ENCODE measurements at places on chromosomes 6 and 20.

DNA sequence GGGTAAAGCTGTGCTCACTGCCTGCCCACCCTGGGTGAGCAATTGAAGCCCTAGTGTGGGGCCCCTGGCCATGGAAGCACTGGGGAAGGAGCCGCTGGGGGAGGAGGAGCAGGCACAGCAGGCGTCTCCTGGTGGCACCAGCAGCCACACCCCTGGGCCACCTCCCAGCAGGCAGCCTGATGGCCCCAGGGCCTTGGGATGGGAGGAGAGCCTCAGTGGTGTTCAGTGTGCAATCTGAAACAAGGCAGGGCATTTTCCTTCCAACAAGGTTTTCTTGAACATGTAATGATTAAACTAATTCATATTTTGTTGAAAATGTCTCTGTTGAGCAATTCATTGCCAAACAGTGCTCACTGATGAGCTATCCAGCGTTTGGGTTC lies 151.0 kb downstream of the ZDHHC14 start:
- no peak for DNase-seq

GRCh38 chr20:23013429-23013828 lies 21.7 kb upstream of the SSTR4 start:
- no peak for DNase-seq

DNA sequence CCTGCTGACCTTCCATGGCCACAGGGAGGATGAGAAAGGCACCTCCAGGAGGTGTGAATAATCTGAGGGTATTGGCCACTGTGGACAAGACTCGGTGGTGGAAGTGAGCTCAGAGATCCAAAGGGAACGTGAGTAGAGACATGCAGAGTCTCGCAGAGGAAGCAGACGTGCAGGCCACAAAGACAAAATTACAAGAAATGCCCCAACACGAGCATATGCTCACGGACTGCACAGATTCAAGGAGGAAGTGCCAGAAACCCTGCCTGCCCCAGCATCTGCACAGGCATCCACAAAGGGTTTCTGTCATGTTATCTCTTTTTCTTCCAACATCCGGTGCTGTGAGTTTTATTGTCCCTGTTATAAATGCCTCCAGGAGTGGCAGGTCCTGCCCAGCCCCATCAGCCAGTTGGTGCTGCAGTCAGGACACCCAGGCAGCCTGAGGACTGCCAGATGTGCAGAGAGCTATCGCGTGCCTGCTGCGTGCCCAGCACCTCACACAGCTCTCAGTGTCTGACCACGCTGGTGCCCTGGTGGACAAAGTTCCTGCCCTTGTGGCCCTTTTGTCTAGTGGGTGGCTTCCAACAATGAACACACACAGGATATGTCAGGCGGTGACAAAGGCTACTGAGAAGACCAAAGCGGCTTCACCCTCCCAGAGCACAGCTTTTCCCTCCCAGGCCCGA lies 34.0 kb upstream of the FANCE start:
- no peak for DNase-seq

DNA sequence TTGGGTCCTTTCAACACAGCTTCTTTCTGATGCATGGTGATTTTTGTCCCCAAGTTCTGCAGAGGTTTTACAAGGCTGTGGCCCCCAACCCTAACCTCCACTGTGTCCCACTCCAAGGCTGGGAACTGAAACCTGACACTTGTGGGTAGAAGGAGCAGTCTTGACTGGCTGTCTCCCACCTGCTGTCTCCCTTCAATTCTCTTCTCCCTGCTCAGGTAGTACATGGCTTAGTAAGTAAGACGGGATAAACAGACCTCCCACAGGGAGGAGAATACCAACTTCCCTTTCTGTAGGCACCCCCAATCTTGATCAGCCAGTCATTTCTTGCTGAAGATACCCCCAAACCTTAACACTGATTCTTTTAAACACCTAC lies 25.0 kb downstream of the TGM6 start:
- no peak for DNase-seq

DNA sequence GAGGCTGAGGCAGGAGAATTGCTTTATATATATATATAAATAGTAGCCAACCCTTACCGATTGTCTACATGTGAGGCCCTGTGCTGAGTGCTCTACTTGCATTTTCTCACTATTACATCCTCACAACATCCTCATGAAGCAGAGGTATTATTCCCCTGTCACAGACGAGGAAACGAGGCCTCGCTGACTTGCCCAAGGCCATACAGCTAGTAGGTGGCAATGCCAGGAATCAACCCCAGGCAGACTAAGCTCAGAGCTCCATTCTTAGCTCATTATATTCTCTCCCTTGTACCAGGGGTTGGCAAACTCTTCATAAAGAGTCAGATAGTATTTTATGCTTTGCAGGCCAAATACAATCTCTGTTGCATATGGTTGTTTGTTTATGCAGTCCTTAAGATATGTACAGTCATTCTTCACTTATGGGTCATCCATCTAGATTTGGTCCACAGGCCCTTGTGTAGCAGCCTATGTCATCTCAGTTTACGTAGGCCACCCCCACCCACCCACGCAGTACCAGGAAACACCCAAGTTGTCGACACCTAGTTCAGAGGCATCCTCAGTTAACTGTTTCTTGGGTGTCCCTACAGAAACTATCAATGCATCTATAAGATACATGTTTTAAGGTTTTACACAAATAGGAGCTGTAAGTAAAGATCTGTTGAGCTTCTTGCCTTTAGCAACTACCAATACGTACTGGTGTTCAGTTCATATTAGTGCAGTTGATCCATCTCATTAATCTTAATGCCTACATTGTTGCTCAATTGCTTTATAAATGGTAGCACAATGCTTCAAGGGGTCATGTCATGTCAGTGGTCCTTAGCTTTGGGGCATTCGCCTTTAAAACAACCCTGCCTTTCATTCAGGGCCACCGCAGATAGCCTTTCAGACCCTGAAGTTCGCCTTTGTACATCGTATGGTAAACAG lies 3.0 kb downstream of the CASS4 start:
- DNase-seq, result no peak

DNA sequence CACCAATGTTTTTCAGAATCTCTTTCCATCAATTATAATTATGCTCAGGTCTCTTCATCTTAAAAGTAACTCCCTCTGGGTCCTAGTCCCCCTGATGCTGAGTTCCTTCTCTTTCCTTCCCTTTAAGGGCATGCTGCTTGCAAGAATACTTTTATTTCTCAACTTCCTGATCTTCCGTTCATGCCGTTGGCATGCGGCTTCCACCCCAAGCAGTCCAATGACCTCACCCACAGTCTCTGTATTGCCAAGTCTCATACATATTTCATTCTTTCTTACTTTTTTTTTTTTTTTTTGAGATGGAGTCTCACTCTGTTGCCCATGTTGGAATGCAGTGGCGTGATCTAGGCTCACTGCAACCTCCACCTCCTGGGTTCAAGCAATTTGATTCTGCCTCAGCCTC lies 83.5 kb downstream of the NDUFAF5 start:
- no peak for DNase-seq

DNA sequence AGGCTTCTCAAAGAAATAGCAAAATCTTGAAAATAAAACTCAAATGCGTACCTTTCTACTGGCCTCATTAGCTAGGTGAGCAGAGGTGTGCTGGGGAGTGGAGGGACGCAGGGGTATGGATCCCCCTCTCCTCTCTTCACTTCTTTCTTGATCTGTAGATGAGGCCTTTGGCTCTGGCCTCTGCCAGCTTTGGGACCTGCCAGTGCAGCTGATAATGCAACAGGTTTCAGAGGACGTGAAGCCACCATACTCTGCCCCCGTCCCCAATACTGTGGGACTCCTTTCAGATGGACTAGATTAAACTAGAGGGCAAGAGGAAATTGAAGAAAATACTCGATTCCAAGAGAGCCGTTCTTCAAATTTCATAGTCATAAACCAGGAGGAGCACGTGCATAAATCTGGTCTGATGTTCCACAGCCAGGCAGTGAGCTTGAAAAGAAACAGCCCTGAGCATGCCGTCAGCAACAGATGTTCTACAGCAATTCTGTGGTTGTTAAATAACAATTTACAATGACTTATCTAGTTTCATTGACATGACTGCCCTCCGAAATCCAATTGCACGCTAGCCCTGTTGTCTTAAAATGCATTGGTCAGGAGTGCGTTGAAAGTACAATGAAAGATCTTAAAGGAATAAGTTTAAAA lies 245.3 kb upstream of the FOXQ1 start:
- DNase-seq, result no peak

GRCh38 chr20:60794674-60795073 lies 457.4 kb upstream of the CDH4 start:
- DNase-seq, result no peak

DNA sequence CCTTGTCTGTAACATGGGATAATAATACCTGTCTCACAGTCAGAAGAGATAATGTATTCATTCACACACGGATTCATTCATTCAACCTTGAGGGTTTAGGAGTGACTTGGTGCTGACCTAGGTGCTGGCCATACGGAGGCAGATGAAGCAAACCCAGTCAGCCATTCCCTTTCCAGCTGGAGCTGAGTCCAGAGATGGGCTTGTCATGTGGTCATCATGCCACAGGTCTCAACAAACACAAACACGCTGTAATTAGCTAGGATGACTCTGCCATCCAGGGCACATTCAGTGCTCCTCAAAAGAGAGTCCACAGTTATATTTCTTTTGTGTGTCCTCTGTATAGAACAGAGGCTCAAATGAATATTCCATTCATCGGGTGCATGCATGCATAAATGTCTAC lies 19.5 kb upstream of the PRELID3B start:
- no peak for DNase-seq

- peak; percentile 2 for DNase-seq
Measured at GRCh38 chr6:57013521-57013926, 33.0 kb upstream of the KIAA1586 start.

GRCh38 chr6:132719736-132720448 lies 6.0 kb upstream of the VNN1 start:
- DNase-seq, result no peak

DNA sequence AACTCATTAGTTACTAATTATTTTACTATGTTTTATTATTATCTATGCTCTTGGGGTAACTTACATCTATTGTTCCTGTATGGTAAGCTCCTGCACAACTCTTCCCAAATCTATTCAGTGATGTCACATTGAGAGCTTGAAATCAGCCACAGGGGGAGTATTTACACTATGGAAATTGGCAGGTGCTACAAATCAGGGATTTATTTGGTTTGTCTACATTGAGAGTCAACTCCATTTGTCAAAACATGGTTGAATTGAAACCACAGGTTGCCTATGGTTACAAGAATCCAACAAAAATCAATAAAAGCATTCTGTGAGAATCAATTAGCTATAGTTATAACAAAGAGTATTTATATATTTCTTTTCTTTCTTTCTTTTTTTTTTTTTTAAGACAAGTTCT lies 3.9 kb upstream of the FITM2 start:
- no peak for DNase-seq

- no peak for DNase-seq
Measured at GRCh38 chr6:170092826-170093225, 198.1 kb downstream of the DLL1 start.

DNA sequence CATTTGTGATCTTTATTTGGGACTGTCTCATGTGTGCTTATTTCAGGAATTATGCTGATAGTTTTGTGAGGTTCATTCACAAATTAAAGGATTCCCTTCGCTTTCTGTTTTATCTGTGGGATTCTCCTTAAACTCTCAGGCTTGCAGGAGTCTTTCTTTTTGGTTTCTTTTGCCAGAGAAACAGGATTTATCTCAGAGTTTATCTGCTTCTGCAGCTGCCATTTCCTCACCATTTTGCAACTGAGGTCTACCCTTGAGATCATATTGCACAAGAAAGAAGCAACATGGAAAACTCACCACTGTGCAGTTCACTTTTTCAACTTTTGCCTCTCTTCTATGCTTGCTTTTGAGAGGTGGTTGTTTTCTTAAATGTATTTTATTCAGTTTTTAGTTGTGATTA lies 201.0 kb downstream of the PRL start:
- no peak for DNase-seq

GRCh38 chr6:112180095-112180820 lies 74.1 kb downstream of the LAMA4 start:
- DNase-seq, result peak; percentile 79

GRCh38 chr6:21496706-21497105 lies 96.8 kb upstream of the SOX4 start:
- no peak for DNase-seq

DNA sequence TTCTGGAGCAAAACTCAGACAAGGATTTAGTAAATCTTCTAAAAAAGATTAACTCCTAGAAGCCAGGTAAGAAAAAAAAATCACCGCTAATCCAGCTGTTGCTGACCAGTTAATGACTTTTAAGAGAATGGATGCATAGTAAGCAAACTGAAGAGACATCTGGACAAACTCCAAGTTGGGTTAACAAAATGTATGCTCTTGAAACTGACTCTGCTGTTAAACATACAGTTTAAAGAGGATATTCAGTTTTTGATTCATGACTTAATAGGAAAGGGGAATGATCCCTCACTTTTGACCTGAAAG lies 70.4 kb downstream of the PLAGL1 start:
- DNase-seq, result no peak

GRCh38 chr6:92415656-92416055 lies 1003.7 kb downstream of the EPHA7 start:
- DNase-seq, result no peak

DNA sequence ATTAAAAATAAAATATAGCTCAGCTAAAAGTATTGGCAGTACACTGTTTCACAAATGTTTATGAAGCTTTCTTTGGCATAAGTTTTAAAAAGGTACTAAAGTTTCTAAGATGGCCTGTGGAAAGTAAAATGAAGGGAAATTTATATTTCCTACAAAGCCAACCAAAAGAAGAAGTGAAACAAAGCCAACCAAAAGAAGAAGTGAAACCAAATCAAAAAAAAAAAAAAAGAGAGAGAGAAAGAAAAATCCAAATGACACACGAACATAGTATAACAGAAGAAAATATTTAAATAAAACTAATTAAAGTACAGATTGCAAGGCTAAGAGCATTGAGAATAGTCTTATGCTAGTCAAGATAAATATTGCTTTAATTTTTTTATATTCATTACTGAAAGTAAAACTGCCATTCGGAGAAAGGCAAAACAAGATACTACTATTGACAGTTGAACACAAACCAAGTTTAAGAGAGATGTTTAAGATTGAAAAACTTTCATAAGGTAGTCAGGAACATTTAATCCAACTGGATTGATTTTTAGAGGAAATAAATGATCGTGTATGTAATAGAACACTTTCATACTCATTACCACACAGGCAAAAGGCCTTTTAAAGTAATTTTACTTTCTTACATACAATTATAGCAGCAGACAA lies 12.8 kb upstream of the KHDRBS2 start:
- no peak for DNase-seq

DNA sequence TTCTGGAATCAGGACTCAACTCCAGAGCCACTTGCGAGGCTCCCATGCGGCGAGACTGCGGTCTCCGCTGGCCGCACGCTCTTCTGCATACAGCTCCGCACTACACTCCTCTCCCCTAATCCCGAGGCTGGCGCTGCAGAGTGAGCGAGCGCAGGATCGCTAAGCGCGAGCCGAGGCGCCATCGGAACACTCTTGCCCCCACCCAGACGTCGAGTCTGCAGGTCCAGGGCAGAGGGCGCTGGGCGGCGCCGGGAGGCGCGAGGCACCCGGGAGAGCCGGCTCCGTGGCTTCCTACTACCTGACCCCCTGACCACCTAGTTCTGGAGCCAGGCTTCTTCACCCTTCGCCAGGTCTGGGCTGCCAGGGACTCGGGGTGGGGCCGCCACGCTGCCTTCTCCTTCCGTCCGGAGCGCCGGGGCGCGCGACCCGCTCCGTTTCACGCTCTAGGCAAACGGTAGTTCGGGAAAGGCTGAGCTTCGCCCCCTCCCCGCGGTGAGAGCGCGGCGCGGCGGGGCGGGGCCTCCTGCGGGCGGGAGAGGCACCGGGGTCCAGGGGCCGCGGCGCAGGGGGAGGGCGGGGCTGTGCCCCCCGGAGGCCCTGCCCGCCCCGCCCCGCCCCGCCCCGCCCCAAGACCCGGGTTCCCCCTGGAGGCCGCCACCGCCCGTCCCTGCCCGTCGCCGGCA lies 5.4 kb upstream of the TUBB2A start:
- DNase-seq, result peak; percentile 90

GRCh38 chr20:10076126-10077080 lies 41.6 kb downstream of the ANKEF1 start:
- no peak for DNase-seq
